ENCODE measurements at places on chromosomes 3 and 15.
A peak's percentile ranks its signal among the peaks of the same experiment; 100 is the strongest.

DNA sequence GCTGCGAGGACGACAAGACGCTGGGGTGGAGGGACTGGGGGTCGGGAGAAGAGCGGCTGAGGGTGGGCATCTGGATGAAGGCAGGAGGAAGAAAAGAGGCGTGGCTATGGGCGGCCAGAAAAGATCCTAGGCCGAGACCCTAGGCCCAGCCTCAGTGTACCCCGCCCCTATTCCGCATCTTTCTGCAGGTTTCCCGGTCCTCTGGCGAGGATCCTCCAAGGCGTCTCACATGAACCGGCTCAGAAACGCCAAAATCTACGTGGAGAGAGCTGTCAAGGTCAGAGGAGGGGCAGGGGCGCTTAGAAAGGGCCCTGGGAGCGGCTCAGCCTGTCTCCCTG lies 340 bp downstream of the TTLL3 start:
- no peak for DNase-seq

DNA sequence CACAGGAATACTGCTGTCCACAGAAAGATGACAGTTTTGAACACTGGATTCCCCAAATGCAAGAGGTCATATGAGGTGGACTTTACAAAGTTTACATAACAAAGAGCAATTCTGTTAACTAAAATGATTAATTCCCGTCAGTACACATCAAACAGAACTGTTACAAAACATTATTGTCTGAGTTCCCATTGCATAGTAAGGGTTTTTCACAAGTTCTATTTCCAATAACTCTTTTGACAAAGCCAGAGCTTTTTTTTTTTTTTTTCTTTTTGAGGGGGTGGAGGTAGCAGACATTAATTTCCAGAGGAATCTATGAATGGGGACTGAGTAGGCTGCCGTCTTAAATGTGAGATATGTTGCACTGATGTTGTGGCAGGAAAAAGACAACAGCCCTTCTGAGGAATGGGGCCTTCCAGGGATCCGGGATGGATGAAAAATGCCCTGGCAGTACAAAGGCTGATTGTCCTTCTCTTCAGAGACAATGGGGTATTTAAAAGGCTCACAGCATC lies 178.1 kb upstream of the KBTBD8 start:
- DNase-seq: no peak

DNA sequence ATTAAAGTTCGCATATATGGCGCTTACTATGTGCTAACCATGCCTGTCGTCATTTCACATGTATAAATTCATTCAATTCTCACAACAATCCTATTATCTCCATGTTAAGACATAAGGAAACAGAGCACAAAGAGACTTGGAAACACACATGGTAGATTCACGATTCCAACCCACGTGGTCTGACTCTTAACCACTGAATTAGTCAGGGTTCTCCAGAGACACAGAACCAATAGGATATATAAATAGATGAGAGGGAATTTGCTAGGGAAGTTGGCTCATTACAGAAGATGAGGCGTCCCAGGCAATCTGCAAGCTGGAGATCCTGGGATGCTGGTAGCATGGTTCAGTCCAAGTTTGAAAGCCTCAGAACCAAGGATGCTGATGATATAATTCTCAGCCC lies 765.3 kb downstream of the TBL1XR1 start:
- DNase-seq: no peak

DNA sequence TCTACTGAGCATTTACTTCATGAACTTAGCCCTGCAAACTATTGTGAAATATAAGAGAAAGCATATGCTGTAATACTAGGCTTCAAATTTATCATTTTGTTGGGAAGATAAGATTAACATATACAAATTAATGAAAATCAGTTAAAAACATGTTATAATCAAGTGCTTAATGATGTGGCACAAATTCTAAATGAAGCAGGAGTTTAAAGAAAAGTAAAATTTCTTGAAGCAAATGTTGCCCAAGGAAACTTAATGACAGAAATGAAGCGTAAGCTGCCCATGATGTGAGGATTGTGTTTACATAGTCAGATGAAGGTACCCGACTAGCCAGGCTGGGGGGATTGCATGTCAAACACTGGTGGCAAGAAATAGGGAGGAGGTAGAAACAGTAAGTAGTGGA lies 103.1 kb upstream of the GAP43 start:
- DNase-seq: no peak

DNA sequence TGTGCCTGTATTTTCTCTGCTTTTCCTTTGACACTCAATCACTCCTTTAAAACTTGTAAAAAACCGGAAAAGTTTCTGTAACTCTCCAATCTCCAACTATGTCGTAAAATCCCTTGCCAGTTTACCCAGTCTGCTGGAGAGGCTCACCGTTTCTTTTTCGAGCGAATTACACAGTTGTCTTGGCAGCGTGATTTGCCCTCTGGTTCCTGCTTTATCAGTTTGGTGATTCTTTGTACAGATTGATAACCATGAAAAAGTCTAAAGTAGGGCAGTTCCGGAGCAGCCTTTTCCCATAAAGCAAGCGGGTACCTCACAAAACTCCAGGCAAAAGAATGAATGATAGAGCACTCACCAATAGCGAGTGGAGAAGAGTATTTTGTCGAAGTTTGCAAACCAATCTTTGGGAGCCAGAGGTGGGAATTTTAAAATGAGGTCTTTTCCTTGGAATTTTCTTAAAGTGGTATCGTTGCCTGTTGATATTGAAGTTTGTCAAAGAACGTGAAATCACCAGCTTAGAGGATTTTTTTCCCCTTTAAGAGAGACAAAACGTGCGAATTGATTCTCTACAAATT lies at the start of gene TTC23:
Gene TTC23 (minus strand): TSS at position 312 of the 572 bp plus-strand sequence. CDS start 20,869 bp downstream, outside the sequence.
- DNase-seq: no peak

GRCh38 chr3:196620161-196620604 lies 19.3 kb upstream of the NRROS start:
- no peak for DNase-seq

- DNase-seq: no peak
Observed at GRCh38 chr3:50509715-50510114, 6.3 kb upstream of the CACNA2D2 start.

DNA sequence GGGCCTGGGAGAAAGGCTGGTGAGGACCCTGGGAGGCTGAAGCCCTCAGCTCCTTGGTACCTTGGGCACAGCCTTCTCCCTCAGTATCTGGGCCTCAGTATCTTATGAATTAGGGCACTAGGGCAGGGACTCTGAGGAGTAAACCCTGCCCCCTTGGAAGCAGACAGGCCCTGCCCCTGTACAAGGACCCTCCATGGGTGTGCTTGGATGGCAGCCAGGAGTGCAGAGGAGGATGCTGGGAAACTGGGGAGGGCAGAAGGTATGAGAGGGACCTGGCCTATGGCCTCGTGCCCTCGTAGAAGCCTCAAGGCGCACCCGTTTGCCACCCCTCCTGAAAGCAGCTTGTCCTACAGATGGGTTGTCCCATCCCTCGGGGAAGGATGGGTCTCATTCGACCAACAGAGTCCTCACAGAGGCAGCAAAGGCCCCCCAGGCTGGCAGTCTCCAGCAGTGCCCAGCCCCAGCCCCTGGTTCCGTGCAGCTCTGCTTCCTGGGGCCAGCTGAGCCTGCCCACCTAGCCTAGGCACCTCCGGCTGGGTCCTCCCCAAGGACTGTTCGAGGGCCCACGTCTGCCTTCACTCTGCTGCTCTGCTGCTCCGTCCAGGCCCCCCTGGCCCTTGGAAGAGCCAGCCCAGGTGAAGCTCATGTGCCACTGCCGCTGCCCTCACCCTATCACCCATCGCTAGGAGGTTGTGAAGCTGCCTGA lies 15.3 kb upstream of the SEMA3F start:
- DNase-seq: no peak

GRCh38 chr3:45656575-45657363 lies 32.4 kb upstream of the SACM1L start:
- peak; percentile 86 for DNase-seq

DNA sequence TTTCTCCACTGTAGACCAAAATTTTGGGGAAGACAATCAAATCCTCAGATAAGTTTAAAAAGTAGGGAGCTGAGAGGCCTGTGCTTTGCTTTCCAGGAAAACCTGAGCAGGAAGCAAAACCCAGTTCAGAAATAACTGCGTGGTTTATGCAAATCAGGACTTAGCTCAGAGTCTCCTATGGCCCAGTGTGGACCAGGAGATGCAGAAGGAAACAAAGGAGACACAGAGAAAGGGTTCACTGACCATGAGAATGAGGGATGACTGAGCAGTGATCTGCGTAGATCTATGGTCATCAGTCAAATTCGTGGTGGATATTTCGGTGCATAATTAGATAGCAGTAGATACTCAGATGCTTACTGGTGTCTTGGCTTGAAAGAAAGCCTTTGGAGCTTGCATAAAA lies 196.6 kb downstream of the TPRG1 start:
- DNase-seq: no peak

DNA sequence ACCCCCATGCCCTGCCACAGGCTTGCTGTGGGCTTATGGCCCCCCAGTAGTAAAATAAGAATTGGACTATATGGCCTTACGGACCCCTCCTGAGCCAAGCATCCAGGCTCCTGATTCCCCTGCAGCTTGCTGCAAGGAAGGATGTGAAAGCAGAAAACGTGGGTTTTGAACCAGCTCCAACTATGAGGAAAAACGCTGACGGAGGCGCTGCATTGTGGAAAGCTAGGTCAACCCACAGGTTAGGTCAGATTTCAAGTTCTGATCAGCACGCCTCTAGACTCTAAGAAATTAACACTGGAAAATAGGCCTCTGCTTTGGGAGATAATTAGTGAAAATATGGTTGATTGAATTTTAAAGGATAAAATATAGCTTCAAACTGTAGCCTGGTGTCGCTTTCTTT lies 195.4 kb upstream of the HES1 start:
- DNase-seq: no peak

DNA sequence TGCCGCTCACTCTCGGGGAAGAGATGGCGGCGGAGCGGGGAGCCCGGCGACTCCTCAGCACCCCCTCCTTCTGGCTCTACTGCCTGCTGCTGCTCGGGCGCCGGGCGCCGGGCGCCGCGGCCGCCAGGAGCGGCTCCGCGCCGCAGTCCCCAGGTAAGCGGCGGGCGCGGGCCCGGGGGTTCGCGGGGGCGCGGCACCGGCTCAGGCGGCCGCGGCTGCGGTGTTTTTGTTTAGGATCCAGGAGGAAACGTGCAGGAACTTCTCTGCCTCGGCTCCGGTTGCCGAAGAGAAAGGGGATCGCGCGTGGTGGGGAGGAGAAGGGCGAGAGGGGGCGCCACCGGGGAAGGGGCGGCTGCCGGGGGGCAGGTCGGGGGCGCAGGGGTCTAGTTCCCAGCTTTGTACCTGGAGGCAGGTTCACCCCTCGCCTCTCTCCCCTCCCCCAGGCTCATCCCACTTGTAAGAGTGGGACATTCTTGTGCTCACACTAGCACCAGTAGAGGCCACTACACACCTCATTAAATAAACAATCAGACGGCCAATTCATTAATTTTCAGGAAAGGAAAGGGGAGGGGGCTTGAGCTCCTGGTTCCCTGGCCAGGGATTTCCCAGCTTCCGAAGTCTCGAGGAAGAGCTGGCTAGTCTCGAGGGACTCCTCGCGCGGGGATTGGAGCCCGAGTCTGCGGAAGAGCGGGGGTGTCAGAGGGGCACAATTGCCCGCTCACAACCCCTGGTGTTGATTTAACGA lies 562 bp downstream of the NEO1 start:
- peak; percentile 6 for DNase-seq

DNA sequence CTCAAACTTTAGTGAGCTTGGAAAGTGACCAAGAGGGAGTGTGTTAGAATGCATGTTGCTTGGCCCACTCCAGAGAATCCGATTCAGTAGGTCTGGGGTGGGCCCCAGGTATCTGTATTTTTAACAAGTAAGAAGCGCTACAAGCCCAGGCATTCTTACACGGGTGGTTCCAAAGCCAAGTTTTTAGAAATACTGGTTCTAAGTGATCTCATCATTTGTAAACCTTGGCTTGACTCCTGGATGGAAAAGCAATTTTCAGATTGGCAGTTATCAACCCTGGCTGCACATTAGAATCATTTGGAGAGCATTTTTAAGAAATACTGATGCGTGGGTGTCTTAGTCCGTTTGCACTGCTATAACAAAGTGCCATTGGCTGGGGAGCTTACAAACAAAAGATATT lies 27.3 kb upstream of the ST8SIA2 start:
- DNase-seq: no peak

GRCh38 chr3:148206446-148206845 lies 491.3 kb upstream of the AGTR1 start:
- DNase-seq: no peak

DNA sequence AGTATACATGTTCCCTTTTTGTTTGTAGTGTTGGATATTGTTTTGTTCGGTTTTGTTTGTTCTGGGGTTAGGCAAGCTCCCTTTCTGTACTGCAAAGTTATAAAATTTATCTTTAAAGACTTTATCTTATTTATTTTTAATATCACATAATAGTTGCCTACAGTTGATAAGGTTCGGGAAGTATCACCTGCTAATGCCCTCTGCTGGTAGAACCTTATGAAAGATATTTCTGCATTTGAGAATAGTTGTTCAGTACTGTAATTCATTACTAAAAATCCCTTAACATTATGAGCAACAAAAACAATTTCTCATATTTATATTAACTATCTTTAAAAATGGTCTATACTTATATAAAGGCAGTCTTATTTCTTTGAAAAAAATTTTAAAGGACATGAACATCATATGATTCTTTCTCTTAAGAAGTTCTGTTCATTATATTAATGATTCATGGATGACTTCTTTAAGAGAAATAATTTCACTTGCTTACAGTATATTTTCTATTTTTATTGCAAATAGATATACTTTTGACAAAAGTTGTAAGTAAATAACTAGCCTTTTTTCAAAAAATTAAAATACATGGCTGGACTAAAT lies 1126.8 kb downstream of the SI start:
- DNase-seq: no peak

DNA sequence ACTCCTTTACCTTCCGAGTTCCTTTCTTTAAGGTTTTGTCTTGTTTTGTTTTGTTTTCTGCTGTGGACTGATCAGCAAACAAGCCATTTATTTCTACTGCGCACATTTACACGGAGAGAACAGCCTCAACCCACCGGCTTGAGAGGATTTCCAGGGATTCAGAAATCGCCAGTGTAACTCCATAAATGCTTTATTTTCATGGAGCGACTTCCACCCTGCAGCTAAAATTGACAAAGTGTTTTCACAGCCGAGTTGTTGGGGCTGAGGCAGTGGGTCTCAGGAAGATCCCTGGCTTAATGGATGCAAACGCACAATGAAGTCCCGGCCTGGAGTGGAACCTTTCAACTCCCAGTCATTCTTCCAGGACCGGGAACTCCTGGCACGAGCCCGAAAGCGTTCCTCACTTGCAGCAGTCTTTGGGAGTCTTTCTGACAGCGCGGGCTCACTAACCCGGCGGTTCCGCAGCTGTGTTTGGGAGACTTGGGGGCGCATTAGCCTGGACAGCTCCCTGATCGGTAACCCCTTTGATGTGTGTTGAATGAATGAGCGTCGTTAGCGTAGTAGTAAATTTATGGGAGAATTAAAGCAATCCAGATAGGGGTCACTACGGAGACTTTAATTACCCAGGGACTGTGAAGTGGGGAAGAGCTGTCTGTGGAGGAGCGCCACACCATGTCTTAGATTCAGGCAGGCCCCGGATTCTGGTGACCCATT lies 785 bp upstream of the MYRIP start:
- no peak for DNase-seq

GRCh38 chr3:55555873-55556618 lies 68.9 kb upstream of the WNT5A start:
- no peak for DNase-seq
